NCI-H2171 treated with DMSO at 0.1 percent for 48 hours (cell line): ENCODE measurements at places on chromosomes 2 and 18.

DNA sequence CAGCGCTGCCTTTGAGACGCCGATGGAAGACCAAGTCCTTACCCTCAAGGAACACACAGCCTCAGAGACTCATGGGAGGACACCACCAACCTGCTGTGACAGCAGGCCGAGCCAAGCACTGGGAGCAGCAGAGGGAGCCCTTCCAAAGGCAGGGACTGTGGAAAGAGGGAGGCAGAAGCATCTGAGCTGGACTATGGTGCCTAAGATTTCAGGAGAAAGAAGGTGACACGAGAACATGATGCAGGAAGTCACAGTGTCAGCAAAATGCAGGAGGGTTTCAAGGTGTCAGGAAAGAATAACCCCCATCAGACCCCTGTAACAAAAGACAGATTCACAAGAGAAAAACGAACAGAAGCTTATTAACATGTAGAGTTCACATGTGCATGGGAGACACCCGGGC, 24.2 kb upstream of the COX7A2L start:
- no peak for DNase-seq

DNA sequence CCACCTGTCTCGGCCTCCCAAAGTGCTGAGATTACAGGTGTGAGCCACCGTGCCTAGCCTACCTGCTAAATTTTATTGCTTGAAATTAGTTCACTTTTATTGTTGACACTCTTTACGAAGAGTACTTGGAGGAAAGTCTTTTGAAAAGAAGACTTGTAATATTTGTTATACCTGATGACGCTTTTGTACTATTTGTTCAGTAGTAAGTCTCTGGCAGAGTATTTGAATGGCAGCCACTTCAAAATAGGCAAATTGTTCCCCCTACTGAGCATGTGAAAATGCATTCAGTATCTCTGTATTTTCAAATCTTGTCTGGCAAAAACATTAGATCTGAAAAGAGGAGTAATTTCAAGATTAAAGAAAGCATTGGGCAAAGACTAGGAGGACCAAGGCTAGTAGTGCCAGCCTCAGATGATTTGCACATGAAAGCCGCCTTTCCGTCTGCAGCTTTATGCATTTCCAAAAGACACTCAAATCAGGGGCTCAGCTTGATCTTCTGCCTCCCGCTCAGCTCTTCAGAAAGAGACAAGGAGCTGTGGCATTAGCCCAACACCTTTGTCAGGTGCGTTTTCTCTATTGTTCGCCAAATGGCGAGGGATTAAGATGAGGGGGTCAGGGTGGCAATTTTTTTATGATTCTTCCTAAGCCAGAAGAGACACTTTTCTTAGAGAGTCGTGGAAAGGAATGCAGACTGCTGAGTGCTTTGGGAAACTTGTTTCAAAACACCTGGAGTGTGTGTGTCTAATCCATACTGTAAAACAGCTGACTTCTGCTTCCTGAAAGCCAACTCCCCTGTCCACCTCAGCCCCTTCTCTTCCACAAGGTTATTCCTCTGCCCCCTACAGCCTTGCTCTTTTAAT, 18.8 kb upstream of the FOXI3 start:
- DNase-seq = no peak

DNA sequence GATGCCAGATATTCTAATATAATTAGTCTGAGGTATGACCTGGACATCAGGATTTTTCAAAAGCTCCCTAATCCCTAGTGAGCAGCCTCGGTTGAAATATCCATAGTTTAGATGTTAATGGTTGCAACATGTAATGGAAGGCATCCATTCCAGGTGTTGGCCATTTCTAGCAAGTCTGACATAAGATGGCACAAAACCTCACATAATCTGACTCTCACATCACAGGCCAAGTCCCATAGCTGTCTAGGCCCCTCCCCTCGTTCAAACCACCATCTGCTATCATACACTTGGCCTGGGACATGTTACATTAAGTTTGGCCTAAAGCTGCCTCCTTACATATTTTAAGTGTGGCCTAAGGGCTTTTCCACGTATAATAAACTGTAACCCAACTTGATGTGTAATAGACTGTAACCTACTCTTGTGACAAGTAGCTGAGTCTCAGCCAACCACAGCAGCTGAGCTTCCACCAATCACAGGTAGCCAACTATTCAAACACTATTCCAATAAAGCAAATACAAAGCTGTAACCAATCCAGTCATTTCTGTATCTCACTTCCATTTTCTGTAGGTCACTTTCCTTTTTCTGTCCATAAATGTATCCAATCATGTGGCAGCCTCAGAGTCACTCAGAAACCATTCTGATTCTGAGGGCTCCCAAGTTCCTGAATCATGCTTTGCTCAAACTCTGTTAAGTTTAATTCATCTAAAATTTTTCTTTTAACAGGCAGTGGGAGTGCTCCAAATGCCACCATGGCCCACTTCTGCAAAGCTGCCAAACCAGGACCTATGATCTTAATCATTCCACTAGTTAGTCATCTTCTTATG, 59.4 kb downstream of the ADD2 start:
- peak; percentile 29 for DNase-seq

DNA sequence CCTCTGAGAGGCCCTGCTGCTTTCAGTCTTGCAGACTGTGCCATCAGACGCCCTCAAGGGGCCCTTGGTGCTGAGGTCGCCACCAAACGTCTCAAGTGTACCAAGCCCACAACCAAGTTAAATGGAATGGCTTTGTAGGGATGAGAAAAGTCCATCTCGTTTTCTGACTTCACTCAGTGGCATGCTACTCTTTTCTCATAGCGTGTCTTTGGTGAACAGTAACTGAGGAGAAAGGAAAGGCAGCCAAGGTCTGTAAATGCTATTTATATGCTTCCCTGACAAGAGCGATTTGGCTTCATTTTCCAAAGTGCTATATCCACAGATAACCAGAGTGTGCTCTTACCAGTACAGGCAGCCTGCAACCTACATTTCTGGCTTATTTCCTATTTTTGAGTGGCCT, 123.0 kb downstream of the MTX2 start:
- DNase-seq = no peak

GRCh38 chr2:54568876-54569321, 112.8 kb downstream of the SPTBN1 start:
- DNase-seq = no peak

- no peak for DNase-seq
These were observed 14.9 kb downstream of the IL1B start for GRCh38 chr2:112821682-112822081.

GRCh38 chr18:36035253-36035652, 32.1 kb downstream of the RPRD1A start:
- DNase-seq = no peak

DNA sequence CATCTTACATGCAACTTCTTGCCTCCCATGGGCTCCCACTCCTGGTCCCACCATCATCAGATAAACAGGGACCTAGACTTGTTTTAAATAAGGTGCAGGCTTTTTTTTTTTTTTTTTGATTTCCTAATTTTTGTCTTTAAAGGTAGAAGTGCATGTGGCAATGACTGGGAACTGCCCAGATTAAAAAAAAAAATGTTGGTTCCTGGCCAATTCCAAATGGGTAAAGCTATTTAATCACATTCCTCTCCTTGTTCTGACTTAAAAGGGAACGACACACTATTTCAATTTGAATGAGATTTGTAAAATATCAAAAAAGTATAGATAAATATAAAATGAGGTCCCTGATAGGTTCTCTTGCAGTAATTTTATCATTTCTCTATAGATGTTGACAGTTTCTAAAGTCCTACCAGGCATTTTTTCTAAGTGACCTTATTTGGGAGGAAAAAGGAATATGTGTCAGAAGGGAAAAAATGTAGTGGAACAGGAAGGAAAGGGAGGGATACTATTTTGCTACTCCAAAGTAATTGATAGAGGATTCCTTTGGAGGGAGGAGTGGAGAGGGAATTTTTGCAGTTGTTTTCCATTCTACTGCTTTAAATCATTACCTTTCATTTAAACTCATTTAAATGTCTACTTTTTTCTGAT, 43.3 kb downstream of the DDX1 start:
- no peak for DNase-seq
